ENCODE measurements at places on chromosomes 16 and 17.

DNA sequence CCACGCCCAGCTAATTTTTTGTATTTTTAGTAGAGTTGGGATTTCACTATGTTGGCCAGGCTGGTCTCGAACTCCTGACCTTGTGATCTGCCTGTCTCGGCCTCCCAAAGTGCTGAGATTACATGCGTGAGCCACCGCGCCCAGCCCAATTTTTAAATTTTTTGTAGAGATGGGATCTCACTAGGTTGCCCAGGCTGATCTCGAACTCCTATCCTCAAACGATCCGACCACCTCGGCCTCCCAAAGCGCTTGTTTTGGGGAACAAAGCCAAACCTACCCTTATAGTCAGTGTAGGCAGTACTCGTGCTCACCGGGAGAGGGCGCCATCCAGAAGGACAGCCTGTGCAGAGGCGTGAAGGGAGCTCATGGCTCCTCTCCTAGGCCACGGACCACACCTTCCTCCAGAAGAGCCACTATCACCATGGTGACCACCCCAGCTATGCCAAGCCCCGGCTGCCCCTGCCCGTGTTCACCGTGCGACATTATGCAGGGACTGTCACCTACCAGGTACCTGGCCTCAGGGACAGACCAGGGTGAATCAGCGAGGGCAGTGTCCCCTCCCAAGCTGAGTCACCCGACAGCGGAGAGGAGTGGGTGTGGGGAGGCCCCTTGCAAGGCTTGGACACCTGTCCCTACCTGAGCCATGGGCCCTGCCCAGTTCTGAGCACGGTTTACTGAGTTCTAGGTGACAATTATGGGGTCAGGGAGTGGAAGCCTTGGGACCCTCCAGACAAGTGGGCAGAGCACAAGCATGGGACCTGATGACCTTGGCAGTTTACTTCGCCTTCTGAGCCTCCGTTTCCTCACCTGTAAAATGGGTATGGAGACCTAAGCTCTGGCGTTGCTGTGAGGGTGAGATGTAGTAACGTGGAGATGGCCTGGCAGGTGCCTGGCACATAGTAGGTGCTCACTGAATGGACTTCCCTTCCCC lies 13.7 kb downstream of the MYO15B start:
- DNase-seq, result no peak

DNA sequence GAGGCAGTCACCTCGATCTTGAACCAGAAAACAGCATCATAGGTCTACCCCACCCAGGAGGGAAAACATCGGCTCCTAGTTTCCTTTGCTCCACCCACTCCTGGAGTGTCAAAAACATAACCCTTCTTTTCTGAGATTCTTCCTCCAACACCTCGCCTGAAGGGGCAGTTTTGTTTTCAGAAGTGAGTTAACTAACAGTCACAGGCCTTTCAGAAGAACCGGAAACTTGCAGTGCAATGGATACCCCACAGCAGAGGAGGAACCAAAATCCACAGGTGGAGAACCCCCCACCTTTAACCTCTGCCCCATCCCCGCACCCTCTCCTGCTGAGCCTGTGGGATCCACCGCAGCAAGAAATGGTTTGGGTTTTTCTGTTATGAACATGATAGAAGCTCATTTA lies 7.8 kb upstream of the TEX2 start:
- no peak for DNase-seq

GRCh38 chr17:56023851-56024250 lies 129.4 kb upstream of the ANKFN1 start:
- no peak for DNase-seq

DNA sequence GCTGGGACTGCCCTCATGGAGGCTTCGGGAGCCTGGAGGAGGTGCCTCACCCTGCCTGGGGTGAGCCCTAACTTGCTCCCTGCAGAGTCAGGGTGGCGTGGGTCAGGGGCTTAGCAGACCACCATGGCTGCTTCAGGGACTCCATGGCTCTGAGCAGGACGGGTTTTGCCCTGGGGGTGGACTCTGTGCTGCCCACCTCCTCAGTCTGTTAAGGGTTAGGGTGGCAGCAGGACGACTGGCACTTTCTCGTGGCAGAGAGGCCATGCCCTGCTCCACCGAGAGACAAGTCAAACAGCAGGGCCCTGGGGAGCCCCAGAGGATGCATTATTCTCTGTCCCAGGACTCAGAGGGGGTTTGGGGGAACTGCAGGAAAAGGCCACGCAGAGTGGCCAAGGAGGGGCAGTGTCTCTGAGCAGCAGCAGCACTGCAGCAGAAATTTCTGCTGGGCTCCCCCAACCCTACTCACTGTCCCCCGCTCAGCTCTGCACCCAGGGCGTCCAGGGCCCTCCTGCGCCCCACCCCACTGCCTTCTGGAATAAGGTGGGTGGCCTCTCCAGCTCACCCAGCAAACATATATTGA lies 1.8 kb upstream of the PRSS22 start:
- DNase-seq, result no peak

DNA sequence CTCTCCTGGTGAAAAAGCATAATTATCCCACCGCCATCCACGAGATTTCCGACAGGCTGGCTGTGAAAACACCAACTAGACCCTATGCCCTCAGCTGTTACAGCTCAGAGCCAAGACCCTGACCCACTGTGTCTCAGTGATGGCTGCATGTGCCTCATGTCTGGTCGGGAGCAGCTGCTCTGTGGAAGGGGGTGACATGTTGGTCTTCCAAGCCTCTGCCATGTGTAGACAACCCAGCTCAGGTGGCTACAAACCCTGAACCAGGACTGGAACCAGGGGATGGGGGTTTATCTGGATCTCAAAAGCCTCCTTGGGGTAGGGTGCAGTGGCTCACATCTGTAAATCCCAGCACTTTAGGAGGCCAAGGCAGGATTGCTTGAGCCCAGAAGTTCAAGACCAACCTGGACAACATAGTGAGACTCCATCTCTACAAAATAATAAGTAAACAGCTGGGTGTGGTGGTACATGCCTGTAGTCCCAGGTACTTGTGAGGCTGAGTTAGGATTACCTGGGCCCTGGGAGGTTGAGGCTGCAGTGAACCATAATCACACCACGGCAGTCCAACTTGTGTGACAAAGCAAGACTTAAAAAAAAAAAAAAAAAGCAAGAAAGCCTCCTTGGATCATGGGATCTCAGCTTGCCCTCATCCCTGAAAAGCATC lies 220.3 kb downstream of the CPPED1 start:
- no peak for DNase-seq

- DNase-seq, result no peak
Observed at GRCh38 chr17:47898241-47898640, 2.2 kb downstream of the SP2 start.

DNA sequence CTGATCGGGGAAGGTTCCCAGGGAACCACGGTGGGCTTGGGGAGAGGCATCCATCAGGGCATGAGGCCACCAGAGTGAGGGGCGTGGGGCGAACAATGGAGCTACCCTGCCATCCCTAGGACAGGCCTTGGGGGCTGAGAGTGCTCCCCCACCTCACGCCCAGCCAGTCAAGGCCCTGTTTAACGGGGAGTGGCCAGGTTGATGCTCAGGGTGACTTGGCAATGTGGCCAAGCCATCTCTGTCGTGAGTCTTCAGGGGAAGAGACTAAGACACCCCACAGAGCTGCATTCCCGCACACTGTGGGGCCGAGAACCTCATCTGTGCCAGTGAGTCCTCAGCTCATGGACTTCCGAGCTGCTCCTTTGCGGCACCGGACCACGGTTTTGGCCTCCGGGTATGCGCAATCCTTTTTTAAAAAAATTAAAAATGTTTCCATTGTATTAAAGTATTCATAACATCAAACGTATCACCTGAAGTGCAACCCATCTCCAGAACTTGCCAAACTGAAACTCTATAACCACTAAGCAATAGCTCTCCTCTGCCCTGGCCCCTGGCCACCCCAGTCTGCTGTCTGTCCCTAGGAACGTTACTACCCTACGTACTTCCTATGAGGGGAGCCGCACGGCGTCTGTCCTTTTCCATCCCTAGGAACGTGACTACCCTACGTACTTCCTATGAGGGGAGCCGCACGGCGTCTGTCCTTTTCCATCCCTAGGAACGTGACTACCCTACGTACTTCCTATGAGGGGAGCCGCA lies 71.8 kb upstream of the DOC2B start:
- DNase-seq, result no peak
